Stimulated activated naive CD4-positive, alpha-beta T cell (primary cell): ENCODE measurements at places on chromosomes 6 and 20.
A peak's percentile ranks its signal among the peaks of the same experiment; 100 is the strongest.

DNA sequence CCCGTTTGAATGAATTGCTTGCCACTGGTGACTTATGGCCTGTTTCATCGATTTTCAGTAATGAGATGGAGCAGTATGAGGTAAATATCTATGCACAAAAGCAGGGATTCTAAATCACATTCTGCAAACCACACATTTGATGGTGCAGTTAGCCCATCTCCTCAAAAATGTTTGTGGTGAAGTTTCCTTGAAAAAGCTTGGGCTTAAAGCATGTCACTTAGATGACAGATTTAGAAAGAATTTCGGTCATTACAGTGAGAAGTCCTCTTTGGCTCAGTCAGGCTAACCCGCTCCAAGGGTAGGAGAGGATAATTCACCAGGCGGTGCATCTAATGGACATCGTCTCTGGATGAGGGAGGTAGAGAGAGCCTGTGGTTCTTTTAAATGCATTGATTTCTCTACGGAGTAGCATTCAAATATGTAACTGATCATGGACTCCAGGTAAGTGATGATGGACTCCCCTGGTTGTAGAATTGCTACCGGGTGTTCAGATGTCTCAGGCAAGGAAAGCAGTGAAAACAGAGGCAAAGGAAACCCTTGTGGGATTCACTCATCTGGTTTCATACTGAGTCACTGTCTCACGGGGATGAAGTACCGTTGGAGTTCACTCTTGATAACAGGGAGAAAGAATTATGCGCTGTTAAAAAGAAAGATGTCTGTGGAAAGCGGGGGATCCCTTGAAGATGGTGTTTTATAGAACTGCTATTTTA, 65.3 kb downstream of the AIG1 start:
- DNase-seq: no peak

DNA sequence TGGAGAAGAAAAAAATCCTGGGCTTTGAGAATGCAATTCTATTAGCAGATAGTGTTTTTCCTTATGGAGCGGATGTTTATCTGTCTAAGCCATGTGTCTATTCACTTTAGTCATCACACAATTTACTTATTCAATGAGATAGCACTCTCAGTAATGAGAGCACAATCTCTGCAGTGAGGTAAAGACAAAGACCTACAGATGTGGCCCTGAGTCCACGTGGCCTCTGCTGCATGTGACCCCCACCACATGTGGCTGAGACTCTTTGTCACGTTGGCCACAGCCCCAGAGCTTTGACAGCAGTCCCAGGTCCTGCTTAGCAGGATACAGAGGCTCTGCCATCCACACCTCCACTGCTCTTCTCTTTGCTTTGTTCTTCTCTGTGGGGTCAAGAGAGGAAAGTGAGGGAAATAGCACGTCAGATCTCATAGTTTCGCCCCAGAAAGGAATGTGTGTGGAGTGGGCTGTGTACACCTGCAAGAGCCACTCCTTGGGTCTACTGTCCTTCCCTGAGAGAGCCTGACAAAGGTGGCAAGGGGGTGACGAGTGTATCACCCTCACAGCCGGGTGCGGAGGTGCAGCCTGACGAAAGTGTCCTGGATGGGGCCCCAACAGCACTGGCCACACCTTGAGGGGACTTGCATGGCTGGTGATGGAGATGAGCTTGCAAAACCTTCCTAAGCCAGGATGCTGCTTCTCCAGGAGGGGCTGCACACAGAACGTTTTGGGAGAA, 40.7 kb downstream of the ZNF831 start:
- DNase-seq: no peak

GRCh38 chr20:40251284-40251932, 437.6 kb downstream of the MAFB start:
- no peak for DNase-seq

- no peak for DNase-seq
These were observed 29.9 kb downstream of the ABHD12 start for GRCh38 chr20:25360631-25361286.

DNA sequence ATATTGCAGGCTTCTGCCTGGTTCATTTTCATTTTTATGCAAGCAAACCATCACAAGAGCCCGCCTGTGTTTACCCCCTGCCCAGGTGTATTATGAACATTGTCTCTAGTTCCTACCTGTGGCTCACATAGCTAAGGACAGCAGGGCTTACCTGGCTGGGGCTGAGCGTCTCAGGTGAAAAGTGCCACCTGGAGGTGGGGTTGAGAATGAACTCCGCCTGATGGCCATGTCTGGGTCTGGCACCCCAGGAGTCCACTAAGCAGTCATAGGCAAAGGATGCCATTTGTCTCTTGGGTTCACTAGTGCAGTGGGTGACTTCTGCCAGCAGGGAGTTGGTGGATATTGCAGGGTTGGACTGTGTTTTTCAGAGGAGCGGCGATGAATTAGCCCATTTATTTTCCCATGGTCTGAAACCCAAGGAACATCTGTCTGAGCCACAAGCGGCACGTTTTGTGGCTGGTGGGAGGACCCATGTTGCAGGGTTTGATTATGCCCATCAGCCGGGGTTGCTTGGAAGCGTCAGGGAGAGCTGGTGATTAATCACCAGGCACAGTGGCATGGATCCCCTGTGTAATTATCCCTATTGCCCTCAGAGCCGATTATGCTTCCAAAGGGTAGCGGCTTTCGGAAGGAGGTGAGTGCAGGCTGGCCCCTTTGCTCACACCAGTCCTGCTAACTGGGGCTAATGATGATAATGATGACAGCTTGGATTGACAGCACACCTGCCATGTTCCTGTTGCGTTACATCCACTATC, 92.1 kb downstream of the CDH26 start:
- DNase-seq: no peak

DNA sequence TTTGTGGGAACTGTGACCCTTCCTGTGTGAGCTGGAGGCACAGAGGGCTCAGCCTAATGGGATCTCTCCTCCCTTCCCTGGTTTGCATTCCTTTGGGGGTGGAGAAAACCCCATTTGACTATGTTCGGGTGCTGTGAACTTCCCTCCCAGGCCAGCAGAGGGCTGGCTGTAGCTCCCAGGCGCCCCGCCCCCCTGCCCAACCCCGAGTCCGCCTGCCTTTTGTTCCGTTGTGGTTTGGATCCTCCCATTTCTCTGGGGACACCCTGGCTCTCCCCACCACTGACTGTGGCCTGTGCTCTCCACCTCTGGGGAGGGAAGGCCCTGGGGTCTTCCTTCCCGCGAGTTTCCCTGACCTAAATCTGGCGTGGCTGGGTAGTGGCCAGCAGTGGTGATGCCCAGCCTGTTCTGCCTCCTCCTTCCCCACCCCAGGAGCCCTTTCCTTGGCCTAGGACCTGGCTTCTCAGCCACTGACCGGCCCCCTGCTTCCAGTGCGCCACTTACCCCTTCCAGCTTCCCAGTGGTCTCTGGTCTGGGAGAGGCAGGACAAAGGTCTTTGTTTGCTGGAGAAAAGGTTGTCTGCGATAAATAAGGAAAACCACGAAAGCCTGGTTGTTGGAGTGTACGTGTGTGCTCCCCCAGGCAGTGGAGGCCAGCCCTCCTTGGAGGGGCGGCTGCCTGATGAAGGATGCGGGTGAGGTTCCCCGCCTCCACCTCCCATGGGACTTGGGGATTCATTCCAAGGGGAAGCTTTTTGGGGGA, 4.9 kb downstream of the VEGFA start:
- peak; percentile 27 for DNase-seq

DNA sequence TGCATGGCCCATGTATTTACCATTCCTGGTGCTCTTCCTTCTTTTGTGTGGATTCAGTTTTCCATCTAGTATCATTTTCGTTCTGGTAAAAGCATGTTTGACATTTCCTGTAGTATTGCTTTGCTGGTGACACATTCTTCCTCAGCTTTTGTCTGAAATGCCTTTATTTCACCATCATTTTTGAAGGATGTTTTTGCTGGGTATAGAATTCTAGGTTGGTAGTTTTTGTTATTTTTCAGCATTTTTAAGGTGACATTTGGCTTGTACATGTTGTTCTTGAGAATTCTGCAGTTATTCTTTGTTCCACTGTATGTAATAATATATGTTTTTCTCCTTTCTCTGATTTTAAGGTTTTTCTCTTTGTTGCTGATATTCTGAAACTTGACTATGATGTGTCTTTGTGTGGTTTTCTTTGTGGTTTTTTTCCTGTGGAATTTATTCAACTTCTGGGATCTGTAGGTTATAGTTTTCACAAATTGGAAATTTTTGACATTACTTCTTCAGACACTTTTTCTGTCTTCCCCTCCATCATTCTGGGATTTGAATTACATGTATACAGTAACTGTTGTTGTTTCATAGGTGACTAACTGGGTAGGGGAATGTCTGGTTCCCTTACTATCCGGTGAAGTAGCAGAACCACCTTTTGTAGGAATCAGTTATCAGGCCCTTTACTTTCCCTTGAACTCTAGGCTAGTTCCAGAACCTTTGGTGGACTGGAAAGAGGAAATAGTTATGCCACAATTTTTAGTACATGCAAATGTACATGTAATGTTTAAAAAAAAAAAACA, 30.2 kb downstream of the SNX9 start:
- DNase-seq: peak; percentile 9

GRCh38 chr20:13025181-13025580, 16.4 kb downstream of the SPTLC3 start:
- no peak for DNase-seq

GRCh38 chr20:15081261-15081660, 743.8 kb upstream of the FLRT3 start:
- no peak for DNase-seq

- DNase-seq: peak; percentile 29
These were observed 1.2 kb downstream of the BRPF3 start for GRCh38 chr6:36197739-36198221.

GRCh38 chr6:3867641-3868502, 18.7 kb downstream of the FAM50B start:
- DNase-seq: no peak

GRCh38 chr6:3630258-3630835, 121.2 kb downstream of the PXDC1 start:
- no peak for DNase-seq

DNA sequence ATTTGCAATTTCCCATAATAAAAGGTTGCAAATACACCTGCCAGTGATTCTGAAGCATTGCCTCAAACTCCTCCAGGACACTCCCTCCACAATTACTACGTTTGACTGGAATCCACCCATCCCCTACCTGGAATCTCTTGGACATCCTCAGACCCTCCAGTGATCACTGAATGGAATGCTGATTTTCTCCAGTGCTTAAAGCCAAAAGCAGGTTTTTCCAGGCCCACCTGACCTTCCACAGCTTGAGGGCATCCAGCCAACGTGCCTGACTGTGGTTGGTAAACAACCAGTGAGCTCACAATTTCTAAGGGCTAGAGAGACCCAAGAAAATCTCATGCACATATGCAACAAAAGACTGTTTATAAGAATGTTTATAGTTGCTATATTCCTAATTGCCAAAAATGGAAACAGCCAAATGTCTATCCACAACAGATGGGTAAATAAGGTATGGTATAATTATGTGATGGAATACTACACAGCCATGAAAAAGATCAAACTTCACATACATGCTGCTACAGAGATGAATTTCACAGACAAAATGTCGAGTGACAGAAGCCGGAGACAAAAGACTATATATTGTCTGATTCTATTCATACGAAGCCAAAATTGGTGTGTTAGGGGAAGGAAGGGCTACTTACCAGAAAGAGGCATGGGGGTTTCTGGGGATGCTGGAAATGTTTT, 147.1 kb upstream of the RREB1 start:
- DNase-seq: no peak

DNA sequence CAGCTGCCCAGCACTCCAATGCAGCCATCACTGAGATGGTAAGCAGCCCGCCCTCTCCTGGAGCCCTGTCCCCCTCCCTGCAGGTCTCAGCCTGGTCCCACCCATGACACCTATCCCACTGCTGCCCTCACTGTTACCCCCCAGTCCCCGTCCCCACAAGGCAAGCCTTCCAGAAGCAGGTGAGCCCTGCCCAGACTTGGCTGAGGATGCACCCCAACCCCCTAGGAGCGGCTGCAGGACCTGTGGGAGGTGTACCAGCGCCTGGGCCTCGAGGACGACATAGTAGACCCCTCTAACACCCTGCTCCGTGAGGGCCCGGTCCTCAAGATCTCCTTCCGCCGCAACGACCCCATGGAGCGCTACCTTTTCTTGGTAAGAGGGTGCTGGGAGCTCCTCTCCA, 9.2 kb downstream of the FGD2 start:
- DNase-seq: no peak

DNA sequence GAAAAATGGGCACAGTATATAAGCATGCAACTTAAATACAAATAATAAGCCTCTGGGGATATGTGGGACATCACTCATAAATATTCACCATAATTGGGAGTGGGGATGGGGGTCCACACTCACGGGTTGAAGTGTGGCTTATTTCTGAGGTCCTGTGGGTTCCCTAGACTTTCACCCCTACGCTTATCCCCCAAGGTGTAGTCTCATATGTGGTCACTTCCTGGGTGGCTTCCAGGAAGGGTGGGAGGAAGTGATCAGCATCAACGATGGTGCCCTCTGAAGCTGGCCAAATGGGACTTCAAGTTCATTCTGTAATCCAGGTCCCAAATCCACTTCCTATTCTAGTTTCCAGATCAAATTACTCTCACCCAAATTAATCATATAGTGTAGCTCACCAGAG, 59.5 kb downstream of the GNAS start:
- no peak for DNase-seq

- no peak for DNase-seq
These were observed 516.7 kb downstream of the CBLN4 start for GRCh38 chr20:55488593-55488992.

- no peak for DNase-seq
These were observed 61.2 kb upstream of the TRAF3IP2 start for GRCh38 chr6:111666847-111667246.

DNA sequence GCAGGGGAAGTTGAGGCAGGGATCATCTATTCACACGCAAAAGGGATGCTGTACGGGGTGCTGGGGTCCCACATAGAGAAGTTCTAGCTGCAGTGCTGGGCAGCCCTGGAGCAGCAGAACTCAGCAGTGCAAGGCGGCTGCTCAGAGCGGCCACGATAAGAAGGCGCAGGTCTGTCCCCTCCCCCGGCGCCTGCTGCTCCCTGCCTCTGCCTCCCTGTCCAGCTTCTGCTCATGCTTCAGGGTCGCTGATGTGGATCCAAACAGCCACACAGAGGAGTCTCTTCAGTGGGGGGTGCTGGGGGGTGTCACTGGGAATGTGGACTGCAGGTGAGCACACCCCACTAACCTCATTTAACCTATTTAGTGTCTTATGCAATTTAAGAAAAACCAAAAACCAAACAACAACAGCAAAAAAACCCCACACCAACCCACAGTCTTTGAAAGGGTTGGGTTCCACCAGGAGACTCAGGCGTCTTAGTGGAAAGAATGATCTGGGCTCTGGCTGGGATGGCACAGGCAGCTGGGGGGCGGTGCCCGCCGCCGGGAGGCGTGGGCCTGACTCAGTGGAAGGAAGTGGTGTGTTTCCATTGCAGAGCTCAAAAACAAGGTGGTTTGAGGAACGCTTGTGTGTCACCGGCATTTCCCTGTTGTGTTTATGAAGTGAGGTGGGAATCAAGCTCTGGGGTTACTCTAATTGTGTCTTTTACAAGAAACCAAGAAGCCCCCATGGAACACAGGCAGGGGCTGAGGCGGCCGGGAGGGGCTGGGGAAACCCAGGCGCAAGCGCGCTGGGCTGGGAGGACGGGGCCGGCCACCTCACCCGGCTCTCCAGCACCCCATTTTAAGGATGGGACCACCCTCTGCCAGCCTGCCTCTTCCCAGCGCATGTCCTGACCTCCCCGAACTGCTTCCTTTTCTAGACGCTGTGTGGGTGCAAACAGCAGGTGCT, 55.1 kb downstream of the IRF4 start:
- DNase-seq: peak; percentile 59

GRCh38 chr6:138510093-138510492, 10.8 kb upstream of the NHSL1 start:
- DNase-seq: no peak
